ENCODE measurements at places on chromosomes 1 and 21.

- DNase-seq: no peak
Measured at GRCh38 chr1:34771573-34772371, 9.2 kb upstream of the GJB3 start.

- DNase-seq: no peak
Measured at GRCh38 chr1:162349635-162350330, 26.9 kb downstream of the SPATA46 start.

GRCh38 chr1:152725261-152725660 is 17.3 kb downstream of the LCE4A start:
- no peak for DNase-seq

DNA sequence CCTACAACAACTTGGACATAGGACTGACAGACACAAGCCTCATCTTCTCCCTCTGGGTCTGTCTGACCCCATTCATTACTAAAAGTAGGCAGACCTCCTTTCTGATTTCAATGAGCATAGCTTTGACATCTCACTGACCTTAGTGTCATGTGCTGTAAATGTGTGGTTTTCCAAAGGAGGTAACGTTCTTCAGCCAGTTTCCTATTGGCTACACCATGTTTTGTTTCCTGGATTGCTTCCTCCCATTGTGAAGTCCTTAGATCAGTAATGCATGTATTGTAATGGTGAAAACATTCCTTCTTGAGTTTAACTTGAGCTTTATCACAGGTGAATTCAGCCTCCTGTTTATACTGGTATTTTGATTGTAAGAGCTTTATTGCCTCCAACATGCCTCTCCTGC is 20.6 kb downstream of the STXBP3 start:
- DNase-seq: no peak

- no peak for DNase-seq
Measured at GRCh38 chr21:44872649-44873355, 688 bp downstream of the PTTG1IP start.

DNA sequence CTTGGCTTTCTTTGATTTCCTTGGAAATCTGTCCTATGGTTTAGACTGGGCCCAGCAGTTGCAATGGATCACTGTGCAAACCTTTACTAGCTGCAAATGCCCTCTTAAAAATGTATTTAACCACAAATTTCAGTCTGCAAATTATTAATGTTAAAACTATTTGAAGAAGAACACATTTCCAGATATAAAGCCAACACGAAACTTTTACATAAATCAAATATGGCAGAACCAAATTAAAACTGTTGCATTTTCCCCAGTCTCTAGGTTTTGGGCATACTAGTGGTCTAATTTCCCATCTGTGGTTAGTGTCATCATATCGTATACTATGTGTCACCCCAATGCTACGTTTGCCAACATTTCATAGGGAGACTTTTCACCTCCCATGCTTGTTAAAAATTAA is 52.3 kb downstream of the HMCN1 start:
- DNase-seq: no peak

DNA sequence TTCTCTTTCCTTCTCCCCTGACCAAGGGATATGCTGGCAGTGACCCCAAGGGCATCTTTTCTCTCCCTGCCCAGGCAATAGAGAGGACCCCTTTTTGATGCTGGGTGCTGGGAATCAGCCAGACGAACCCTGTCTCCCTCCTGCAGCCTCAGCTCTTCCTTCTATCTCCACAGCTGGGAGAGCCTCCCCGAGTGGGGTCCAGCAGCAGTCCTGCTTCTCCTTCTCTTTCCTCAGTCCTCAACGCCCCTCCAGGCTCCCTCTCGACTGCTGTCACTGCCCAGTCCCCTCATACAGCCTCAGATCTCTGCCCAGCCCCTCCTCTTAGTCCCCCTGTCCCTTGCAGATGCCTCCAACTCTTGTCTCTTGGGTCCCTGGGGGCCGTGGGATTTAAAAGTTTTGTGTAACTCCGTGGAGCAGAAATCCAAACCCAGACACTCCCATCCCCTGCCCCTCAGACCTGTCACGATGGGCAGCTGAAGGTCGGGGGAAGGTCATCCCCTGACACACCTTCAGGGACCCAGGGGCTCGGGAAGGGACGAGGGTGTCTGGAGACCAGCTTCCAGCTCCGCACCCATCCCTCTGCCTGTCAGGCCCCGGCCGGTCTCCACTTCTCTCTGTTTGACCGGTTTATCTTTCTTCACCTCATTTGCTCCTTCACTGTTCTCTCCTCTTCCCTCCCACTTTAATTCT is 5.8 kb upstream of the ETV3L start:
- no peak for DNase-seq

DNA sequence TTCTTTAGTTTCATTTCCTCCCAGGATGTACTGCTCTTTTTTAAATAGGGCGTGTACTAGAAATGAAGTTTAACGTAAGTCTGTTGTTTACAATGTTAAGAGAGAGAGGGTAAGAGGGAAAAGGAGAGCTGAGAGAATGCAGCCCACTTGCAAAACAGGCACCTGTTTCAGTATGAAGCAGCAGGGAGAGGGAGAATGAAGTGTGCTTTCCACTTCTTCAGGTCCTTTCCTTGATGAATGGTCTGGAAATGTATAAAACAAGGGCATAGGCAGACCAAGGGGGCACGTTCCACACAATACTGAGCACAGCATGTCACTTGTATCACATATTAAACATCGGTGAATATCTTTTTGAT is 2.0 kb downstream of the KCNA3 start:
- DNase-seq: no peak

DNA sequence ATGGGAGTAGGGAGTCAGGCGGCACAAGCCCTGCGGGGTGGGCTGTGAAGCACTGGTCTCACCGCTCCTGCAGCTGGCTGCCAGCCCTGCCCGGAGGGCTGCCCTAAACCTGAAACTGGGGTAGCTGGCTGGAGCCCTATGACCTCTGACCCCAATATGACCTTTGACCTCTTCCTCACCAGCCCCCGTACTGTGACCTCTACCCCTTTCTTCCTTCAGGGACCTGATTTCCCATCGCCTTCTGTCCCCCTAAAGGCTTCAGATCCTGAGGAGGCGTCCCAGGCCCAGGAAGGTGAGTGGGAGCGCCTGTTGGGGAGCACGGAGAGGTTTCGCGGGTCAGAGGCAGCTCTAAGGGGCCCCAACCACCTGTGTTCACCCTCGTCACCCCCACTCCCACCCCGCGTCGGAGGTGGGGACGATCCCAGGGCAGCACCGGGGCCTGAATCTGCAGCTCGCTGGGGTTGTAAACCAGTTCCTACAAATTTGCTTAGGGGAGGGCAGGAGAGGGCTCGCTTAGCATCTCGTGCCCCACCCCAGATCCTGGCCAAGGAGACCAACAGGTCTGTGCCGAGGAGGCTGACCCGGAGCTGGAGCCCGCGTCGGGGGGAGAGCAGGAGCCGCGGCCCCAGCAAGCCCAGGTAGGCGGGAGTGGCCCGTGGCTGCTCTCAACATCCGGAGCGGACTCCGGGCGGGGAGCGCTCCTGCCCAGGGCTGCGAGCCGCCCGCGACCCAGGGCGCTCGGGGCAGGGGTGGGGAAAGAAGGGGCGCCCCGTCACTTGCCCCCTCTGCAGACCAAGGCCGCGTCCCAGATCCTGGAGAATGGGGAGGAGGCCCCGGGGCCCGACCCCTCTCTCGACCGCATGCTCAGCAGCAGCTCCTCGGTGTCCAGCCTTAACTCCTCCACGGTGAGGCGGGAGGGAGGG is 7.3 kb downstream of the SYTL1 start:
- DNase-seq: no peak

All from stimulated activated CD4-positive, alpha-beta T cell treated with anti-CD3 and anti-CD28 coated beads, TNF-alpha, amount 100 ng/mL, for 1 hour (primary cell).